HuH-7.5 (cell line): ENCODE measurements at places on chromosomes 2 and 18.

- DNase-seq = no peak
These were observed 178.2 kb upstream of the RASGRP3 start for GRCh38 chr2:33298233-33298632.

GRCh38 chr2:11408959-11409571 lies 56.9 kb downstream of the E2F6 start:
- DNase-seq = no peak

- no peak for DNase-seq
These were observed 40.8 kb downstream of the AGPS start for GRCh38 chr2:177433402-177433801.

GRCh38 chr2:54945391-54946219 lies 104.6 kb downstream of the RTN4 start:
- DNase-seq = no peak
